RPMI8226 (cell line): ENCODE measurements at places on chromosomes 11 and 22.

- no peak for DNase-seq
Observed at GRCh38 chr11:2670541-2671100, 29.2 kb downstream of the KCNQ1OT1 start.

DNA sequence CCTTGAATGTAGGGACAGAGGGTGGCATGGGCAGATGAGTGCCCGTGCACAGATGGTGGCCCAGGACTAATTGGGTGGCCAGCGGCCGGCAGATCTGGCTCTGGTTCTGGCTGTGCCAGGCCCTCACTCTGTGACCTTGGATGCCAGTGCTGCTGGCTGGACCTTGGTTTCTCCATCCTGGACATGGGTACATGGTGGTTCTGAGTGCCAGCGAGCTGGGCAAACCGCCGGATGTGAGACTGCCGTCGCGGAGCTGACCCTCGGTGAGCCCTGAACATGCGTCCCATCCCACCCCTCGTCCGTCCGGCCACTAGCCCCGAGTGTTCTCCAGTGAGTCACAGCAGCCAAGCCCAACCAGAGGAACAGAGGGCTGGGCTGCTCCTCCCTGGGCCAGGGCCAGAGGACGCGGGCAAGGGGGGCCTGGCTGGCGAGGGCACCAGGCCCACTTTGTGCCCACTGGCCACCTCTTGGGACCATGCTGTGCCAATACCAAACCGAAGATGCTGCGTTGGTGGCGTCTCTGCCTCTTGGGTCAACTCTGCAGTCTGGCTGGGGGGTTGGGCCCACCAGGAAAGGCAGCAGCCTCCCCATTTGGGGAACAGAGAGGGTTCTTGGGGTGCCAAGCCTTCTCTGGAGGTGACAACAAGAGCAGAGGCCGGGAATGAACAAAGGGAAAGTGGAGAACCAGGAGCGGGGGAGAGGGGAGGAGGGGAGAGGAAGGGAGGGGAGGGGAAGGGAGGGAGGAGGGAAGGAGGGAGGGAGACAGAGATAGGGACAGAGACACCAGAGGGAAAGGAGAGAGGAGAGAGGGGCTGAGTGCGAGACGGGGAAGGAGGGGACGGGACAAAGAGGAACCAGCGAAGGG lies 10.7 kb downstream of the LSP1 start:
- DNase-seq, result no peak

DNA sequence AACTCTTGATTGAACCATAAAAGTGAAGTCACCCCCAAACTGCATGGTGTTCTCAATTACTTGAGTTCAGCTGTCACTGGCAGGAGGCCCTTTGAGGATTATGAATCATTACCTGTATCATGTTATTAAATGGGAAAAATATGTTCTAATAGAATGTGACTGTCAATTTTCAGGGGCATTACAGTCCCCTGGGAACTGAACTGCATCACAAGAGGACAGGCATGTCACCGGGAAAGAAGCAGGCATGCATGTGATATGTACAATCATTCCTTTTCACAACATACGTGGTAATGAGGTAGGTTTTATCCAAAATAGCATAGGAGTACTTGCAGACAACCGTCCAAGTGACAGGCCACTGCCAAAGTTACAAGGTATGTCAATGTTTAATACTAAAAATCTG lies 165.8 kb downstream of the MAML2 start:
- DNase-seq, result no peak

- no peak for DNase-seq
Observed at GRCh38 chr11:460331-461199, 10.5 kb downstream of the PTDSS2 start.
